ENCODE measurements at places on chromosomes 6 and 20.

DNA sequence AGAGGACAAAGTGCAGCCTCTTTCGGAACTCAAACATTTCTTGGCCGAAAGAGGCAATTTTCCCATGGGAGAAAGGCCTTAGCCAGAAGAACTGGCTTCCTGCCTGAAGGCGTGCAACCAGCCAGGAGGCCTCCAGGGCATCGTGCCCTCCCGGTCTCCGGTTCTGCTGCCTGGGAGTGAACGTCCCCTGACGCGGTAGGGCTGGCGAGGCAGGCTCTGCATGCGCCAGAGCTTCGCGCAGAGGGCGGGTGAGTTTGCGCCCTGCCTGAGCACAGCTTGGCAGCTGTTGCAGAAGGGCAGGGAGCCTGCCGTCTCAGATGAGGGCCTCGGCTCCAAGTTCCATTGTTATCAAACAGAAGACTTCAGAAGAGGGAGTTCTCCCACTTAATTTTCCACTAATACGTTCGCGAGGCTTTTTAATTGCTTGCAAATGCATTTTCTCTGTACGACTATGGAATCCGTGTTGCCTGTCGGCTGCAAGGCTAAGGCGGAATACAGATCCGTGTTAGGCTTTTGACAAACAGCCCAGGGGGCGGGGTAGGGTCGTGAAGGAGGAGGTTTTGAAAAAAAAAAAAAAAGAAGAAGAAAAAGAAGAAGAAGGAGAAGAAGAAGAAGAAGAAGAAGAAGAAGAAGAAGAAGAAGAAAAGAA, 5.5 kb upstream of the TFAP2D start:
- DNase-seq, result no peak

- DNase-seq, result peak; percentile 59
These were observed 33.9 kb upstream of the FAM83D start for GRCh38 chr20:38892091-38892981.

GRCh38 chr6:116979560-116979959, 102.5 kb downstream of the RFX6 start:
- no peak for DNase-seq

GRCh38 chr6:35213824-35214756, at the start of gene SCUBE3:
SCUBE3 (plus strand) TSS chr6:35213956; CDS start chr6:35214419, 463 bp downstream.
- DNase-seq, result no peak

GRCh38 chr6:32790306-32790705, 26.5 kb downstream of the HLA-DOB start:
- DNase-seq, result no peak

Data from stimulated activated effector memory CD8-positive, alpha-beta T cell treated with anti-CD3 and anti-CD28 coated beads, Interleukin-12 subunit alpha, Interleukin-12 subunit beta, amount 100 ng/mL, for 72 hours (primary cell).